DMS79 (cell line): ENCODE measurements at places on chromosomes 12 and 14.

DNA sequence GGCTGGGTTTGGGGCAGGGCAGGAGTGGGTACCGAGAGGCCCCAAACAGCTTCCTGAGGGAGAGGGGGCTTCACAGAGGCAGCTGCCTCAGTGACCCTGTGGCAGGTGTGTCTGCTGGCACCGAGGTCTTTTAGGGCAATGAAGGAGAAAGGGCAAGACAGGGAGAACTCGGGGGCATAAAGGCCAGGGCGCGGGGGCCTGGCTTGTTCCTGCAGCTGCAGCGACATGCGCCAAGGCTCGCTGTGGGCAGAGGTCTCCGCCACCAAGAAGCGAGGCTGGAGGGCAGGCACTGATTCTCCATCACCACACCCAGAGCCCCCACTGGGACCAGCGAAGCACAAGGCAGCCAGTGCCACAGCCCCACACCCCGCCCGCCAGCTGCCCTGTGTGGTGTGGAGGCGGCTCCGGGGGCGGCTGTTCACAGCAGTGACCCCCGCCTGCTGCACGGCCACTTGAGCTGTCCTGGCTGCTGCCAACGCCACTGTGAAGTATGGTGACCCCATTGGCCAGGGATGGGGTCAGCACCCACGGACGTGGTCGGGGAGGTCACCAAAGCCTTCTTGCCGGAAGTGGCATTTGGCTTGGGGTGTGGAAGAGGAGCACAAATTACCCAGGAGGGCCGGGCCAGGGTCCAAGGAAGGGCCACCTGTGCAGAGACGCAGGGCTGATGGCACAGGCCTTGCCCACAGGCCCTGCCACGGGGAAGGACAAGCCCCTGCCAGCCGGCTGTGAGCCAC lies 16.4 kb downstream of the BAG5 start:
- no peak for DNase-seq

GRCh38 chr12:101670007-101670671 lies 27.3 kb upstream of the CHPT1 start:
- DNase-seq, result no peak

DNA sequence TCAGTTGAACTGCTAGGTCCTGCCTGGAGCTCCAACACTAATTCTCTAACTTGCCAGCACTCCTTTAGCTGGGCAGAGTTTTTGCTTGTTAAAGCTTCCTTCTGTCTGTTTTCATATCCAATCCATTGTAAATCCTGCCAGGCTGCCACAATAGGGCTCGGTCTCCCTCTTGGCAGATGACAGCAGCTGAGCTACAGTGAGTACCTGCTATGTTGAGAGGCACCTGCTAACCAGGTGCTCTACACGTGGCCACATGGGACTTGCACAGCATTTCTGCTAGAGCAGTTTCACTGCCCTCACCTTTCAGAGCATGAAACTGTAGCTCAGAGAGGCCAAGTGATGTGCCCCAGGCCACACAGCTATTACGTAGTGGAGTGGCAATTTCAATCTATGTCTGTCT lies 106.6 kb upstream of the NOS1 start:
- peak; percentile 21 for DNase-seq

DNA sequence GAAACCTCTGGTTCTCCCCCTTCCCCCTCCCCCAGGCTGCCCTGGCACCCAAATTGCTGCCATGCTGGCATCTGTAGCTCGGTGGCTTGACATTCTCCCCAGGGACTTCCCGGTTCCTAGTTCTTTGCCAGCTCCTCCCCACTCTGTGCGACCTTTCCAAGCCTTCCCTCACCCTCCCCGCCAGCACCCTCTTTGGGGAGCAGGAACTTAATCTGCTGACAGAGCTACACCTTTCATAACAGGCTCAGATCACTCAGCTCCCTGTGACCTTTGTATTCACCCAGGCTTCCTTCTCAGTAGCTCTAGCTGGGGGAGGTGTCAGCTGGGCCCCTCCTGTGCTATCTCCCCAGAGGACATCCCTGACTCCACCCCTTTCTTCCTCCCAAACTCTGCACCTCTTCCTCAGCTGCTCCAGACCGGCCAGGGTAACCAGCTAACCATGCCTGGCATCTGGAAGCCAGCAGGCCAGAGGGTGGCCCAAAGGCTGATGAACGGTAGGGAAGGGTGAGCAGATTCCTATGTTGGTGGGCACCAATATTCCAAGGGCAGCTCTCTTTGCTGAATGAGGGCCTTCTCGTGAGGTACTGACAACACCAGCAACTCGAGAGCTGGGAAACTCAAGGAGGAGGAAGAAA lies 1.8 kb upstream of the COX14 start:
- no peak for DNase-seq

DNA sequence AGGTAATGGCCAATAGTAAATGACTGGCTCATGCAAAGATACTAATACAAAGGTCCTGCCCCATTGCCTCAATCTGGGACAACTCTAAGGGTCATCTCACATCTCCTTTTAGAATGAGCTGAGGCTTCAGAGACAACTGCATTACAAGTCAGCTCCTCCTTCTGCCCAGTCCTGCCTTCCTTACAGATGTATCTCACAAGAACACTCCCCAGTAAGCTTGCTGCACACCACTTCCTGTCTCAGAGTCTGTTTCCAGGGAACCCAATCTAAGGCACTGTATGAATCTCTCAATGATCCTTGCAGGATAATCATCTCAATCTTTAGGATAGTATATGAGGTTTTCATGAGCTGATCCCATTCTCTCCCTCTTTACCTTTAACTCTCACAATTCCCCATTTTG lies 57.8 kb upstream of the ZDHHC17 start:
- no peak for DNase-seq

GRCh38 chr12:34400411-34400881 lies 378.1 kb downstream of the ALG10 start:
- no peak for DNase-seq

DNA sequence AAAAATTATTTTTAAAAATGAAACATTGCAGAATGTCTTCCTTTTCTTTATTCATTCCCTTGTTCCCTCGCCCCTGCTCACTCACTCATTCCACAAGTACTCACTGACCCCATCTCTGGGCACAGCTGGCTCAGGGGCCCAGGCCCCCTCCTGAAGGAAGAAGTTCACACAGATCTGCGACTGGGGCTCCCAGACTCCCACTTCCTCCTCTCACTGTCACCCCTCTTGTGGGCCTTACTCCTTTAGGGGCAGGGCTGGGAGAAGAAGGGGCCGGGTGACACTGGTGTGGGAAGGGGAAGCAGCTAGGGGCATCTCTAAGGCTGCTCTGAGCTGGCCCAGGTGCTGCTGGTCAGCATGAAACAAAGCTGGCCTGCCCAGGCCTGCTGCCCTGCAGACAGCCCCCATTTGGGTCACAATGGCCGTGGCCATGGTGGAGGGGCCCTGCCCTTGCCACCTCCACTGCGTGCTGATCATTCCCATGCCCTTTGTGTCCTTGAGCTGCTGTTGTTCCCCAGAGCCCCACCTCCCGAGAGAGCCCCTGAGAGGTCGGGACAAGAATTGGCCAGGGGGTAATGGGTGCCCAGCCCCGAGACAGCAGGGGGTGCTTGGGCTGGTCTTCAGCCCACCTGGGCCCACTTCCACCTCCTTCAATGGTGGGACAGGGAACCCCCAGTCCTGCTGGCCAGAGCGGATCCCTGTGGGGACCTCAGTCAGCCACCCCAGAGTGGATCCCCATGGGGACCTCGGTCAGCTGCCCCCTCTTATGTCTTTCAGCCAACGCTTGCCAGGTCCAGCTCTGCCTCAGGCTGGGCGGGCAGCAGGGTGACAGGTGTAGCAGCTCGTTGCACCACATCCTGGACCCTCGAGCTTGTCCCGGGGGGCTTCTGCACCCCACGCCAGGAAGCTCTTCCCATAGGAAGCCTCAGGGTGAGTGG lies 212.4 kb upstream of the C14orf180 start:
- no peak for DNase-seq

DNA sequence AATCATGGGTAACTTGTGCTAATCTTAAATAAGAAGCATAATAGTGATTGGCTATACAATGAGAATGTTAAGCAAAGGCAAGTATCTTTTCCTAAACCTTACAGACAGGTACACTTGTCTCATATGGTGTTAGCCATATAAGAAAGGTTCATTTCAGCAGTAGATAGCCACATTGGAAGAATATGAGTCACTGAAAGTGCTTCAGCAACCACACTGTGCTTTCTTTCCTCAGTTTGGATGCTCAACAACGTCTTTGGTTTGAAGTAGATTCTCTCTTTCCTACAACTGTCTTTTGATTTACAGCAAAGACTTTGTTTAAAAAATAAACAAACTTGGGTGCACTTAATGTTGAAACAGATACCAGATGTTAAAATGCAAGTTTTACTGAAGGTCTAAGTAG lies 8.9 kb downstream of the DDHD1 start:
- no peak for DNase-seq

GRCh38 chr12:2187195-2187945 lies 134.6 kb downstream of the CACNA1C start:
- no peak for DNase-seq

GRCh38 chr14:103315351-103315911 lies 18.6 kb upstream of the EIF5 start:
- DNase-seq, result no peak

GRCh38 chr14:29222671-29223268 lies 456.2 kb downstream of the FOXG1 start:
- DNase-seq, result no peak

GRCh38 chr14:32938719-32939253 lies at the start of gene NPAS3:
NPAS3 (plus strand) TSS chr14:32938879.
- no peak for DNase-seq

GRCh38 chr12:57381693-57382220 lies 49.1 kb downstream of the R3HDM2 start:
- no peak for DNase-seq

DNA sequence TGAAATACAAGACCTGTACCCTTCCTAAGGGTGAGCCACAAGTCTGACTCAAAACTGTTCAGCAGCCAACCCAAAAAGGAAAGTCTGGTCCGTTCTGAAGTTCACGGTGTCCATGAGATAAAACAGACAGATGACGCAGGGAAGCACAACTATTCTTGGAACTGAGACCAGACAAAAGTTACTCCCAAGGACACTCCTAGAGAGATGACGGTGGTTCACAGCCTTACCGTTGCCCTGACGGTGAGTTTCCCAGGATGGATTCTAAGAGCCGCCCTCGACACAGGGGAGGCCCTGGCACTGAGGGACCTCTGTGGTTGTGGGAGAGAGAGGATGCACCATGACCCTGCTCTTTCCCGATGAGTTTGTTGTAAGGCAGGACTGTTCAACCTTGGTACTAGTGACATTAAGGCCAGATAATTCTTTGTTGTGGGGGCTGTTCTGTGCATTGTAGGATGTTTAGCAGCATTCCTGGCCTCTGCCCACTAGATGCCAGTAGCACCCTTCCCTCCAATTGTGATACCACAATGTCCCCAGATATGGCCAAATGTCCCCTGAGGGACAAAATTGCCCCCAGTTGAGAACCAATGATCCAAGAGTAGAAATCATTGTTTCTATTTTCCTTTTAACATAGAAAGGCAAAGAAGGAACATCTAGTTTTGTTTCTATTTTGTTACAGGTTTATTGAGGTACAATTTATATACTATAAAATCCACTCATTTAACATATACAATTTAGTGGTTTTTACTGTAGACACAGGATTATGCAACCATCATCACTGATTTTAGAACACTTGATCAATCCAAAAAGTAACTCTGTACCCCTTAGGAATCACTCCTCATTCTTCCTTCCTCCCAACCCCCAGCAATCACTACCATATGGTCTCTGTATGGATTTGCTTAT lies 23.0 kb downstream of the OR10P1 start:
- no peak for DNase-seq

DNA sequence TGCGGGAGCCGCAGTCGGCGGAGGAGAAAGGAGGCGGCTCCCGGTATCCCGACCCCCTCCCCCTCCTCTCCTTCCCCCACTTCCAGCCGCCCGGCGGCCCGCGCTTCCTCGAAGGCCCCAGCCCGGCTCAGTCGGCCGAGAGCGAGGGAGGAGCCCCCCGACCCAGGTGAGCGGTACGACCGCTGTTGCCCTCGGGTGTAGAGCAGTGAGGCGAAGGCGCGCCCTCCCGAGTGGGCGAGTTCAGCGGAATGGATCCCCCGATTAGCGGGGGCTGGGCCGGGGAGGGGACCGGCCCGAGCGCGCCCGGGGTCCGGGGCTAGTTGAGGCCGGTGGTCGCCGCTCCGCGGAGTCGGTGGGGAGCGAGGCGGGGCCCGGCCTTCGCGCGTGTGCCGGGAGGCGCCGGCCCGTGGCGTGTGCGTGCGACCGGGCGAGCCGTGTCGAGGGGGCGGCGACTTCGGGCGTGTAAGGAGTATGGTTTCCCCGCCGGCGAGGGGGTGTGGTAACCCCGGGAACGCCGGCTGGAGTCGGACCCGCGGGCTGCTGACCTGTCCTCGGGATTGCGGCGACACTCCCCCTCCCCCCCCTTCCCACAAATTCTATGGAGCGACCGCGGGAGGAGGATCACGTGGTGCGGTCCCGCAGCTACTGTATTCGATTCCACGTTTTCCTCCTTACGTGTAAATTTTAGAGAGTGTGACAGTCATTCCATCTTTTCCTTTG lies 501 bp downstream of the RIMKLB start:
- DNase-seq, result no peak

- DNase-seq, result no peak
Observed at GRCh38 chr14:22482085-22482694, 106.8 kb downstream of the DAD1 start.

DNA sequence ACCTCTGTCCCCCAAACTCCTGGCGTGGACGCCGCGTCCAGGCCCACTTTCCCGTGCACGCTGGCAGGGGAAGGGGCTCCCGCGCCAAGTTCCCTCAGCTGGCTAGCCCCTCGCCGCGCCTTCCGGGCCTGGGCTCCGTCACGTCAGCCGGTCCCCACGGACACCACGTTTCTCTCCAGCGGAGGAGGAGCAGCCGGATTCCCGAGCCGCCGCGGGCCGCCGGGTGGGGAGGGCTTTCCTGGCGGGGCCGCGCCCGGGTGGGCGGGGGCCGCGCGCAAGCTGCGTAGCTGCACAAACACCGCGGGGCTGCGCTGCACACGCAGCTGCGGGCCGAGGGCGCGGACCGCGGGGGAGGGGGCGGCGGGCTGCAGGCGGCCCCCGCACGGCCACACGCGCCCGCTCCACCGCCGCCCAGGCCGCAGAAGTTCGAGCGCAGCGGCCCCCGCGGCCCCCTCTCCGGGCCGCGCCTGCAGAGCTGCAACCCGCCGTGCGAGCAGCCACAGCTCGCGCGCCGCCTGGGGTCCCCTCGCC lies 45.1 kb upstream of the PNMA1 start:
- DNase-seq, result no peak

DNA sequence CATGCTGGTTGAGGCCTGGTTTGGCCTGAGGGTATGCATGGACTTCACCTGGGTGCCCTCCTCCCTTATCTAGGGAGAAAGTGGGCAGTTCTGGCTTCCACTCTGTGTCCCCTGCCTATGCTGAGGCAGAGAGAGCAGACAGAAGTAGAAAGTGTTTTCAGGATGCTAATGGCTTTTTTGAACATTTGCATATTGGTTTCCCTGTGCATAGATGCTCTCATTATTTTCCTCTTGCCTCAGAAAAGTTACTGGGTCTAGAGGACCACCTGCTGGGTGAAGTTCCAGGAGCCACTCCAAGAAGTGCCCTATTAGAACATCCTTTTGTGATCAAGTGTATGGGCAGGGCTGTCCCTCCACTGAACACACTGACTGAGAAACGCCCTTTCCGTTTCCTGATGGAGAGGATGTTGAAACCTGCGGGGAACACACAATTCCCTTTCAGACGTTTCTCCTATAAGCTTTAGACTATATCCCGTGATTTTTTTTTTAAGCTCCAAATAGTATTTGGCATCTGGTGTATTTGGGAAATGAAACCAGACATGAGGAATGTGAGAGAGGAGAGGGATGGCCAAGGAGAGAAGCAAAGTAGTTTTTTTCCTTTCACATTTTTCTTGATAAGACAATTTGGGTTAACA lies 66.6 kb downstream of the DAAM1 start:
- DNase-seq, result no peak
